ENCODE measurements at places on chromosomes 13 and 19.

- no peak for DNase-seq
Measured at GRCh38 chr13:28137596-28137995, 749 bp upstream of the PAN3 start.

DNA sequence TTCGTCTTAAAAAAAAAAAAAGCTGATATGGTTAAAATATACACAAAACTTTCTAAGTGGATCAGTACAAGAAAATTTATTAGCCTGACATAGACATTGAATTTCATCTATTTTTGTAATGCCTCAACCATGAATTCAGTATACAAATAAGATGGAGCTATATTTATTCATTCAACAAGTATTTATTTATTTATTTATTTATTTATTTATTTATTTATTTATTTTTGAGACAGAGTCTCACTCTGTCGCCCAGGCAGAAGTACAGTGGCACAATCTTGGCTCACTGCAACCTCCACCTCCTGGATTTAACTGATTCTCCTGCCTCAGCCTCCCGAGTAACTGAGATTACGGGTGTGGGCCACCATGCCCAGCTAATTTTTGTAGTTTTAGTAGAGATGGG, 78.5 kb upstream of the GSX1 start:
- no peak for DNase-seq

DNA sequence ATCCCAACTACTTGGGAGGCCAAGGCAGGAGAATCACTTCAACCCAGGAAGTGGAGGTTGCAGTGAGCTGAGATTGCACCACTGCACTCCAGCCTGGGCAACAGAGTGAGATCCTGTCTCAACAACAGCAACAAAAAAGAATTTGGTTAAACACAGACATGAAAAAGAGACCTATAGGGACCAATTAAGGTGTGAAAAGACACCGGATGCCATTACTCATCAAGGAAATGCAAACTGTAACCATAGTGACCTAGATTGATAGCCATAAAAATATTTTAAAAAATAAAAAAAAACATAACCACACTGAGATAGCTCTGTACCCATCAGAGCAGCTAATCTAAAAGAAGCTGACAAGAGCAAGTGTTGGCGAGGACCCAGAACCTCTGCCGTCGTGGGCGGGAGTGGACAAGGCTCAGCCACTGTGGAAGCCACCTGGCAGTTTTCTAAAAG, 37.1 kb upstream of the ISYNA1 start:
- DNase-seq: no peak

GRCh38 chr13:106493533-106494220, 41.8 kb downstream of the EFNB2 start:
- DNase-seq: no peak

GRCh38 chr13:46297361-46297811, 85.7 kb downstream of the LRRC63 start:
- no peak for DNase-seq

GRCh38 chr13:101144808-101145419, 271.4 kb downstream of the NALCN start:
- no peak for DNase-seq

DNA sequence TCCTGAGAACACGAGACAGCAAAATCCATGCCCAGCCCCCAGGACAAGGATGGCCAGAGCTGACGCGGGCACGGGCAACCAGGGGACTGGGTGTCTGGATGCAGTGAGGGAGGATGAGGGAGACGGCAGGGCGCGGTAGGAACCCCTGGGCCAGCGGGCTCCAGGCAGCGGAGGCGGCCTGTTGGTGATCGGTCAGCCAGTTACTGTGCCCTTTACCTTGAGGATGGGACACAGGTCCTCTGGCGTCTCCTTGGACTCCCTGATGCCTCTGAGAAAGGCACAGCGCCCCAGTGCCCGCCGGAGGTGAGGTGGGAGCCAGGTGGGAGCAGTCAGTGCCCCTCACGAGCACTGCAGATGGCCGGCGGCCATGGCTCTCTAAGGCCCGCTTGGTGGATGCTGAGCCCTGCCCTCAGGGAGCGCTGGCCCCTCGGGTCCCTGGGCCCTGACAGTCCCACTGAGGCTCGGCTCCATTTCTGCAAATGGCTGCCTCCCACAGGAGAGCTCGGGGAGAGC, 31.2 kb downstream of the C13orf46 start:
- DNase-seq: no peak

Measured in stimulated activated CD8-positive, alpha-beta memory T cell treated with anti-CD3 and anti-CD28 coated beads, Interleukin-2, amount 100 ng/mL, for 48 hours (primary cell).